Activated CD8-positive, alpha-beta memory T cell treated with anti-CD3 and anti-CD28 coated beads, Interleukin-2, amount 10 ng/mL, durations not matched to agents 7 days and 5 days (primary cell): ENCODE measurements at places on chromosomes 2 and 18.
A peak's percentile ranks its signal among the peaks of the same experiment; 100 is the strongest.

DNA sequence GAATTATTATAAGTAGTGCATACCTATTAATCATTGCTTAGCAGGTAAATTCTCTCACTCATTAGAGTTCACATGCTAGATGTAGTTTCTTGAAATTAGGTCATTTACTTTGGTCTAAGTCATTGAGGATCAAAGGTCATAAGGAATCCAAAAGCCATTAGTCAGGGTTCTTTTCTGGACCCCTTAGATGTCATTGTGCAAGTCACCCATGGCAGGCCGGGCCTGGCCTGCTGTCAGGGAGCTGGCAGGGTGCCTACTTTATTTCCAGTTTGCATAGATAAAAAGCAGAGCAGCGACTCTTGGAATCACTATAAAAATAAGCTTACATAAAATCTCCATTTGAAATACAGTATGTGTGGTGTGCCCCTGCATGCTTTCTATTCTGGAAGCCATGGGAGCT is 91.3 kb downstream of the MEIS1 start:
- DNase-seq = no peak

DNA sequence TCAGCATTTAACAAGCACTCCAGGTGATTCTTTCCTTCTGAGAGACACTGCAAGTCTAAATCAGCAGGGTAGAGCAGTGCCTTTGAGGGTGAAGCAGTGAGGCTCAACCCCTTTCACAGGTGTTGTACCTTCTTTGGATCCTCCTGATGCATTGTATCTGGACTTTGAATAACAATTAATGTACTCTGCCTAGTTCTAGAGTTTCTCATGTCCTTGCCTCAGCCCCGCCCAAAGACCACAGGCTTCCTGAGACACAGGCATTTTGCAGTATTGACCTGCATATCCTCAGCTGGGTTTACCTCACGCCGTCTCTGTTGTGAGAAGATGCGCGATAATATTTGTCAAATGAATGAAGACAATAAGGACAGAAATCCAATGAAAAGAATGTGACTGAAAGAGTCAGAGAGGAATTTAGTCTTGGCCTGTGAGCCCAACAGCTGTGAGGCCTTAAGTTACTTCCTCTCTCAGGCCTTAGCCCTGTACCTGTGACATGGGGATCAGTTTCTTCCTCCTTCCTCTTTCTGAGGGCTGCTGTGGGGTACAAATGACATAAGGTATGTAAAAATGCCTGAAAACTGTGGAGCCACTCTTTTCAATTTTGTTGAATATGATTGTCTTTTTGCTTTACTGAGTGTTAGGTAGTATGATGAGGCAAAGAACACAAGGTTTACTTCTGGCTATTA is 43.7 kb downstream of the WIPF1 start:
- DNase-seq = peak; percentile 72

- DNase-seq = no peak
Observed at GRCh38 chr2:237236188-237236587, 150.5 kb downstream of the COPS8 start.

- no peak for DNase-seq
Observed at GRCh38 chr2:60528281-60529020, 25.0 kb downstream of the BCL11A start.

DNA sequence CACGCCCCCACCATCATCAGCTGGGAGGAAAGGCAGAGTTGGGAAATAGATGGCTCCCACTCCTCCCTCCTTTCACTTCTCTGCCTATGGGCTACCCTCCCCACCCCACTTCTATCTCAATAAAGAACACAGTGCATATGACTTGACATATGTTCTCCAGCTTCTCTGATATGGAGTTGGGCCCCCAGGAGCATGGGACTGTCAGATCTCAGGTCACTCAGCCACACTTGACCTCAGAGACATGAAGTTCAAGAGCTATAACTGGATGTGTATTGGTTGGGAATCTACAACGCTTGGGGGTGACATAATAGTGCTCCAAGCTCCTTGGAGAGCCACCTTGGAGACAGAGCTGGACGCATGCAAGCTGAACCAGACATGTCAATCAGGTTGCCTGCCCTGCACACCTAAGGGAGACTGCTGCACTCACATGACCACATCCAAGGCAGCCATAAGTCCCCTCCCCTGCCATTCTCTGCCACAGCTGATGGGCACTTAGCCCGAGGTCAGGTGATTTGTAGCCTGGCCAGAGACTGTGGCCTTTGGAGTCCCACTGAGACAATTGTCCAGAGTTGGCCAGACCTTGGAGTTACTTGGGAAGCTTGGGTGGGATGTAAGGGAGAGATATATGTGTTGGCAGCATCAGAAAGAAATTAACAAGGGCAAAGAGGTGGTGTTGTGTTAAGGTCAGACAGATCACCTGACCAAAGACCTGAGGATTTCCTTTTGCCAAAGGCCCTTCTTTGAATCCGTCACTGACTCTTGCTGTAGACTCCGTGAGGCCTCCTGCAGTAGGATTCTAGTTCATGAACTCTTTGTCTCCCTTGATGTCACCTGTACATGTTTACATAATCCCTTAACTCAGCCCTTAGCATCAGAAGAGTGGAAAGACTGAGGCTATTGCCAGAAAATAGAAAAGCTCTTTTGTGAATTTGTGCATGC is 3.7 kb downstream of the INHA start:
- no peak for DNase-seq

- DNase-seq = no peak
Observed at GRCh38 chr18:43664487-43665008, 387.3 kb upstream of the SYT4 start.
